ENCODE measurements at places on chromosomes 4 and X. TPM values are rescaled to one million over a fixed set of nuclear protein-coding genes. Genes with fewer than 3 reads are reported as not detected.
A peak's percentile ranks its signal among the peaks of the same experiment; 100 is the strongest.

The GRIA3 gene
- total RNA-seq, result not detected

The ZNF280C gene
- 5.6 TPM for total RNA-seq

The SPANXB1 gene
- total RNA-seq, result not detected

The ASIC5 gene
- total RNA-seq, result not detected

The SPANXN4 gene
- total RNA-seq, result not detected

DNA sequence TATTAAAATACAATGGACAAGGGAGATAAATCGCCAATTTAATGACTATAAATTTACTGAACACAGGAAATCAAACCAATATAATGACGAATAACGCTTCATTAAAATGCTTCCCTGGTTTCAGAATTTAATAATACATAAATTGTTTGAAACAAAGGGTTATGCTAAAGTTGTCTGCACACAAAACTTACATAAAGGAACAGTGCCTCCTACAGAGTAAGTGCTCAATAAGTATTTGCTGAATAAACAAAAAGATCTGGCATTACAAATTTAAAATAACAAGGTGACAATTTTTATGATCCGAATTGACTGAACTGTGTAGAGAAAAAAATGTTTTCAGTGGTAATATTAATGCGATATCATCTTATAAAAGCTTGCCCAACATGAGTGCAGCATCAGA is 69.6 kb downstream of the NOCT start:
- no peaks in the 10 kb centered on the region for H3K27me3 ChIP-seq
- peak overlapping the region; percentile 65 for H3K4me3 ChIP-seq
- H3K36me3 ChIP-seq, result no peaks in the 10 kb centered on the region
- H3K4me1 ChIP-seq, result peaks cover 23% of the 10 kb centered on the region
- no peak for DNase-seq

GRCh38 chr4:3286335-3287175 is 6.3 kb upstream of the RGS12 start:
- DNase-seq, result no peak
- H3K27me3 ChIP-seq, result peaks cover 38% of the 10 kb centered on the region
- H3K4me1 ChIP-seq, result peaks cover 32% of the 10 kb centered on the region
- no peak overlapping the region for H3K27ac ChIP-seq

GRCh38 chr4:156654410-156654809 is 317.2 kb downstream of the PDGFC start:
- no peak for DNase-seq
- H3K27ac ChIP-seq, result no peak overlapping the region
- no peaks in the 10 kb centered on the region for H3K36me3 ChIP-seq
- H3K4me1 ChIP-seq, result no peaks in the 10 kb centered on the region
- H3K27me3 ChIP-seq, result no peaks in the 10 kb centered on the region
- no peak overlapping the region for H3K4me3 ChIP-seq

DNA sequence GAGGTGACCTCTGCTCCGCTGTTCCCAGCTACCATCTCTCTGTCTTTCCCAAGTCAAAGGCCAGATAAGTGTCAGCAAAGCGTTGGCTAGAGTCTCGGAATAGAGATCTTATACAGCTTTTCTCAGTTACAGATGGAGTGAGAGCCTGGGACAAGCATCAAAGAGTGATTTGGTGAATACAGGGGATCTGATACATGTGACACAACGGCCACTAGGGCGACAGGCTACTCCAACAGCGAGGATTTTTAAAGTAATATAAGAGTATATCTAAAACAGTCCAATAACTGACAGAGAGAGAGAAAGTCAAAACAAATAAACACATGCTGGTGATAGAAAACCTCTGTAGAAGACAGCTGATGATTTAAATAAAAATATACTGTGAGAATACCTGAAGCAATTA is 433.1 kb upstream of the SMIM31 start:
- DNase-seq, result no peak
- H3K36me3 ChIP-seq, result no peaks in the 10 kb centered on the region

- no peaks in the 10 kb centered on the region for H3K36me3 ChIP-seq
- DNase-seq, result no peak
- peaks cover 12% of the 10 kb centered on the region for H3K4me1 ChIP-seq
- no peaks in the 10 kb centered on the region for H3K27me3 ChIP-seq
- H3K4me3 ChIP-seq, result no peak overlapping the region
Measured at GRCh38 chr4:128566693-128567092, 242.8 kb upstream of the JADE1 start.

- H3K27ac ChIP-seq, result no peak overlapping the region
- DNase-seq, result no peak
- H3K4me1 ChIP-seq, result peaks cover 11% of the 10 kb centered on the region
- no peaks in the 10 kb centered on the region for H3K27me3 ChIP-seq
- H3K36me3 ChIP-seq, result peaks cover 4% of the 10 kb centered on the region
Measured at GRCh38 chr4:101183221-101183620, 164.1 kb downstream of the PPP3CA start.

DNA sequence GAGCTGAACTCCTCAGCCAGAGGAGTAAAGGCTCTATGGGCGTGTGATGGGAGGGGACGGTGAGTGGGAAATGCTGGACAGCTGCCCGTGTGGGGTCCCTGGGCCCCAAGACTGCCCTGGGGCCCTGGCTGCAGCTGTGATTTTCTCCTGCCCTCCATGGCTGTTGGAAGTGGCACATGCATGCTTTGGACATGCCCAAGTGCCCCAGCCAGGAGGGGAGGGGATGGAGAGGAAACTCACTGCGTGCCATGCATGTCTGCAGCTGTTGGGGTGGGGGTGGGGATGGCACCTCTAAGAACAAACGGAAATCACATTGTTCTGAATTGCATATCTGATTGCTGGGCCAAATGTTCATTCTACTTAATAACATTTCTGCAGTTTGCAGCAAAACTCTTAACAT is 52.4 kb downstream of the MID2 start:
- H3K4me3 ChIP-seq, result no peak overlapping the region
- H3K4me1 ChIP-seq, result no peaks in the 10 kb centered on the region
- no peak for DNase-seq

GRCh38 chr4:25101836-25102235 is 58.4 kb downstream of the SEPSECS start:
- no peak for DNase-seq
- no peak overlapping the region for H3K27ac ChIP-seq
- H3K4me3 ChIP-seq, result no peak overlapping the region
- peaks cover 4% of the 10 kb centered on the region for H3K27me3 ChIP-seq

DNA sequence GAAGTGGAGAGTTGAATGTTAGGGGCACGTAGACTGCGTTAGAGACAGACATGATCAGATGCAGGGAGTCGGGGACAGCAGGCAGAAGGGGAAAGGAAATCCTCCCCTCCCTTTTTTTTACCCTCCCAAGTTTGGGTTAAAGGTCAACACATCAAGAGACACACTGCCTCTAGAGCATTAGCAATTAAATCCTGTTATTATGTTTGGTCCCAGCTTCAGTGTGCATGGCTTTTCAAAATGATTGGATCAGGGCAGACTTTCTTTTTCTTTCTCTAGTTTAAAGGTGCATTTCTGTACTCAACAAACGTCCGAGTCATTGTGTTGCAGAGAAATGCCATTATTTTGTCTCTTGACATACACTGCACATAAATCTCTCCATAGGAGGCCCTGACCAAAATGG is 63.9 kb downstream of the USP26 start:
- no peaks in the 10 kb centered on the region for H3K4me1 ChIP-seq
- DNase-seq, result no peak
- no peak overlapping the region for H3K27ac ChIP-seq

Measured in suprapubic skin (tissue), 4 donors.